Testis (tissue), 5 donors: ENCODE measurements at places on chromosomes 13 and 19.

DNA sequence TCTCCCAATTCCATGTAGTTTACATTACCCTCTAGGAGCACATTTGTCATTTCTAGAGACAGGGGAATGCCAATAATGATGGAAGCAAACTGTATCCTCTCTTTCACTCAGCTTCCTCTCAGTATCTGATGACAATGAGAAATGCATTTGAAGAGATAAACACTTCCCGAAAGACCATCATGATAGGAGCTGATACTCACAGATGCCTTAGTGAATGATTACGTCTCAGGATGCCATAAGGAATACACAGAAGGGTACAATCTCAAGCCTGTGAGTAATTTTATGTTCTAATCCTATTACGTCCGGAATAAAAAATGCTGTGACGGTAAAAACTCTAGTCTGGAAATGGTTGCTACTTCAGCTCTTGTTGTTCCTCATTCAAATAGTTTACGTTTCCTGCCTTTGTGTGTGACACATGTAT, 663.8 kb upstream of the MIR17HG start:
- DNase-seq = no peak

GRCh38 chr13:98938801-98939200, 39.1 kb downstream of the DOCK9 start:
- no peak for DNase-seq

- no peak for DNase-seq
Measured at GRCh38 chr13:111039735-111040134, 75.4 kb upstream of the ARHGEF7 start.

DNA sequence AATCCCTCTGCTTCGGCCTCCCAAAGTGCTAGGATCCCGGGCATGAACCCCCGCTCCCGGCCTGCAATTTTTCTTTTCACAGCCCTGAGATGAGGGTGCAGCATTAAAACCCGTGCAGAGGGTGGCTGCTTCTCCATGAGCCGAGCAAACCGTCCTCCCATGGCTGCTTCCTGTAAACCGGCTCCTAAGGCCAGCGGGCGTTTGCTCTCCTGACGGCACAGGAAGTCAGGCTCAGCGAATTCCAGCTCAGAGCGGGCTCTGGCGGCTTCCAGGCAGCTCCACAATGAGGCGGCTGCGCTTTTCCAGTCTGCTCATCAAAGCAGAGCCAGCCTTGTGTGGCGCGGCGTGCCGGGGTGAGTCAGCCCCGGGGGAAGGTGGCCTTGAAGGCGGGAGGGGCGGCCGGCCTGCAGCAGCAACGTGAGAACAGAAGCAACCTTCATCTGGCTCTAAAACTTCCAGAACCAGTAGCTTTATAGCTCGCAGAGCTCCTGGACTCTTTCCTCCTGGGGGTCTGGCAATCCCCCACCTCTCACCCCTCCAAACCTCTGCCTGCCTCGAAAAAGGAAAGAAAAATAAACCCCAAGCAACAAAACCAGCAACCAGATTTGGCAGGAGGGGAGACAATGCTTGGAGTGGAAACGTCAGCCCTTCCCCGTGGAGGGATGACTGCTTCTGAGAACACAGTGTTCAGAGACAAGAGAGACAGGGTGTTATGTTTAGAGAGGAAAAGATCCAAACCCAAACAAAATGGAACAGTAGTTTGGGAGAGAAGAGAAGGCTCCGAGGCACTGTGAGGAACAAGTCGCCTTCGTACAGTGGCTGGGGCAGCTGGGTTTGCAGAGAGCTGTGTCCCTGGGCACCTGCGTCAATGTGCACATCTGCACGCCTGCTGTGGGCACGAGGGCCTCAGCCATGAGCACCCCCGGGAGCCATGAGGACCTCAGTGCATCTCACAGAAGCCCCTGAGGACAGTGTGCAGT, 67.8 kb downstream of the GADD45B start:
- peak; percentile 94 for DNase-seq

GRCh38 chr13:50153401-50153800, 138.2 kb downstream of the KCNRG start:
- DNase-seq = no peak
